ENCODE measurements at places on chromosomes 6 and 20.

GRCh38 chr20:20293691-20294385 is 74.1 kb upstream of the INSM1 start:
- DNase-seq: no peak

- no peak for DNase-seq
Observed at GRCh38 chr6:82183642-82184282, 63.8 kb downstream of the IBTK start.

DNA sequence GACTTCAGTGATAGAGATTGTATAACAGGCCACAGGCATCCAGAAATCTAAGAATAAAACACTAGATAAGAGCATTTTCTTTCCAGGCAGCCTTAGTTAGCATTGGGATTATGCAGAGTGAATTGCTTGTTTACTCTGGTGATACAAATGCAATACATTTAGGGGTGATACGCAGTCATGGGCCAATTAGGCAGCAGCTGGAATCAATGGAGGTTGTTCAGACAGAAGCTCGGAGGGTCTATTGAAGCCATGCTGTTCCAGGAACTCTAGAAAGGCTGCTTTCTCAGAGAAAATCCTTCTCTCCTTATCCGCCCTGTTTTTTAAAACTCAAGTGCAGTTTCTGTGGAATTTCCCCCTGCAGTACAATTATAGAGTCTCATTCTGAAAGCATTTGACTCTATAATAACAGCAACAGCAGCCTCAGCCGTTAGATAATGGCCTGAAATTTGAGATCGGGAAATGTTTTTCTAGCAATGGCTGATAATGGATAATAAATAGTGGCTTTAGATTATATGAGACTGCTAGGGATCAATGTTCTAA is 364.3 kb upstream of the HS3ST5 start:
- no peak for DNase-seq

DNA sequence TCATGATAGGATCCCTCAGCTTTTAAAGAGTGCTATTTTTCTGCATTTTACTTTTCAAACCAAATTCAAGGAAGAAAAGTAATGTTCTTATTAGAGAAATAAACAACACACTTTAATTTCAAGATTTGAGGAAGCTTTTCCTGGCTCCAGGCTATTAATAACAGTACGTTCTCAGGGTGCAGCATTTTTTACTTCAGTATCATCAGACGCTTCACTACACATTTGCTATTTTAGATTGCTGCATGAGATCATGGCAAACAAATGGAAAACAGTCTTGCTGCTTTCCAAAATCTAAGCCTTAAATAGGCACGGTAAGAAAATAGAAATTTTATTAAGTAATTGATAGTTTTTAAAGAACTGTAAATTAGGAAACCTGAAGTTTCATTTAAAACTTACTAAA is 253.6 kb upstream of the EXOC2 start:
- DNase-seq: no peak

- no peak for DNase-seq
Observed at GRCh38 chr6:3946778-3947177, 97.6 kb downstream of the FAM50B start.

- DNase-seq: no peak
Observed at GRCh38 chr6:129789974-129790373, 71.1 kb downstream of the TMEM244 start.

All from T follicular helper cell (primary cell).